Dorsolateral prefrontal cortex (tissue), 122 donors: ENCODE measurements at places on chromosomes 3 and 15. TPM values are rescaled to one million over a fixed set of nuclear protein-coding genes. Genes with fewer than 3 reads are reported as not detected.

Gene C3orf70
- 43.9 TPM for total RNA-seq

Gene ACTL6A
- total RNA-seq = 8.5 TPM

- no peak for DNase-seq
These were observed 98.9 kb downstream of the ULK4 start for GRCh38 chr3:41863024-41863423.

DNA sequence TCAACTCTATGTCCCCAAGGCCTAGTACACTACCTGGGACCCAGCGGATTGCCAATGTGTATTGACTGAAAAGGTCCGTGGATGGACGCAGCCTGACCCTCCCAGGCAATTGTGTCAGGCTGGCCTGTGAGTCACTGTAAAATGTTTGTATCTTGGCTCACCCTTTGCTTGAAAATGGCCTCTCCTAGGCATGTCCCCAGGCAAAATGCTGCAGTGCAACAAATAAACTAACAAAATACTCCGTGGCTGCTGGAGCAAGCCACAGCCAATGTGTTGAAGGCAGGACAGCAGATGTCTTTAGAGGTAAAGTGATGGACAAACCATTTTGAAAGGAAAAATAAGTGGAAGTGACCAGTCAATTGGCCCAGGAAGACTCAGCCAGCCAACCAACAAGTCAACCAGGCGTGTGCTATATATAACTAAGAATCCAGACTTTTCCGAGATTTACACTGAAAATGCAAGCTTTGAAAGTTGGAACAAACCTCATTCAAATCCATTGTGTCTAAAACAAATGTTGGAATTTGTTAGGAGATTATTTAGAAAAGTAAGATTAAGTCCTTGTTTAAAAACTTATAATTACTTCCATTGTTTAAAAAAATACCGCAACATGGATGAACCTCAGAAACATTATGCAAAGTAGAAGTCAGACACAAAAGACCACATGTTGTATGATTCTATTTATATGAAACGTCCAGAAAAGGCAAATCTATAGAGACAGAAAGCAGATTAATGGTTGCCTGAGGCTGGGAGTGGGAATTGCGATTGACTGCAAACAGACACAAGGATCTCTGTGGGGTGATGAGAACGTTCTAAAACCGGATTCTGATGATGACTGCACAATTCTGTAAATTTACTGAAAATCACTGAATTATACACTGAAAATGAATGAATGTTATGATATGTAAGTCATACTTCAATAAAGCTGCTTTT is 191.2 kb downstream of the TLE3 start:
- no peak for DNase-seq

GRCh38 chr15:66496951-66497501 is 536 bp downstream of the SNAPC5 start:
- DNase-seq = no peak
